ENCODE measurements at places on chromosomes 6 and 20.
A peak's percentile ranks its signal among the peaks of the same experiment; 100 is the strongest.

DNA sequence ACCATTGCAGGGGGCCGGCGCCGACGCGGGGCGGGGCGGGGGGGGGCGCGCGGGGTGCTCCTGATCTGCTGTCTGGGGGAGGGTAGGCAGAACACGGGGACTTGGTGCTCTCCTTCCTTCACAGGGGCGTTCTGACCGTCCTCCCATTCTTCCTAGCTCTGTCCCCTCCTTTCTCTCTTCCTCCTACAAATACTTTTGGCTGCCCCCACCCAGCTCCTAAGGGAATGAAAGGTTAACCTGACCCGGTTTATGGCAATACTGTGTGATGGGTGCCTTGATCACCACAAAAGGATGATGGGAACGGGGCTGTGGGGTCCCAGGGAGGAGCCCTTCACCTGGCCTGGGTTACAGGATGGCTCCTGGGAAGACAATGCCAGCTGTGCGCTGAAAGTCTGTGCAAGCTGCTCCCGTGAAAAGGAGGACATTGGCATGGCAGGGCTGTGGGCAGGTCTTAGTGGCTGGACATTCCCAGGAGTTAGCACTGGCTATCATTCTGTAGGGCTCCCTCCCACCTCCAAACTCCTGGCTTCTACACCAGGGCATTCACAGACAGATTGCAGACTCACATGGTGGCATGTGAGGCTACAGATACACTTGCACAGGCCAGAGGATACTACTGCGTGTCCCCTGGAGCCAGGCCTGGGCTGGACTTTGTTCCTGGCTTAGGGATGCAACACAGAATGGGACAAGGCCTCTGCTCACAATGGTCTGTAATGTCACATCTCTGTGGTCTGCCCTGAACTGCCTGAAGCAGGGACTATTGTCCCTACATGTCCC, 1.9 kb upstream of the TPD52L2 start:
- no peak for DNase-seq

- no peak for DNase-seq
These were observed 3.6 kb upstream of the FOXC1 start for GRCh38 chr6:1605893-1606779.

- DNase-seq: no peak
These were observed 16.5 kb upstream of the MLIP start for GRCh38 chr6:54094786-54095185.

DNA sequence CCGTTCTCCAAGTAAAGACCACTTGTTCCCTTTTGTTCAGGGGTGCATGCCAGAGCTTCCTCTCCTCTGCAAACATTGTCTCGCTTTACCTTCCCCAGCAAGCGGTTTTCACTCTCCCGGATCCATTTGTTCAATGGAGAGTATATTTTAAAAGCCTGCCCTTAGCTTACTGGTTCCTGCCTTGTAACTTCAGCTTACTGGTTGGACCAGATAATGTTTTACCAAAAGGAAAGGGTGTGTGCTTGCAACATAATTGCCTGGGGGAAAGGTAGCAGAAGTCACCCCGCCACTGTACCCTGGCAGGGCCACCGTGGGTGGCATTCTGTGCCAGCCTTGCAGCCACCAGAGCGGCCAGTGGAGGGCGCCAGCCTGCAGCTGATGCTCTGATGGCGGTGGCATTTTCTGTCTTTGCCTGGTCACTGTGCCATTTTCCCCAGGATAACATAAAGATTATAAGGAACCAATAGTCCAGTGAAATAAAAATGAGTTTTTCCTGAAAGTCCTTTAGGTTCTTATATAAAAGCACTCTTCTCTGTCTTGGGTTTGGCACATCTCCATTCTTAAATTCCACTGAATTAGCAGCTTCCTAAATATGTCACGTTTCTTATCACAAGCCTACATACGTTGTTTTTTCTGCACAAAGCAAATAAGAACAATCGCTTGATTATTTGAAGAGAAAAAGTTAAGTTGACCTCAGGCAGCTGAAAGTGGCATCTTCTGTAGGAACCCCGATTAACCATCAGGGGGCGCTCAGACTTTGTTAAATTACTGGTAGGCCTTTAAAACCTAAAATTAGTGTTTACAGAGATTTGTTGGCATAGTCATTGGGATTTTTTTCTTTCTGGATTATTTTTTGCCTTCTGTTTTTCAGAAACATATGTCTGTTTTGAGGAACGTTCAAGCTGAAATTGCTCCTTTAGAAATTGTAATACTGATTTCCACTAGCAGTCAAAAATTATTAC, 67.4 kb upstream of the XRN2 start:
- DNase-seq: peak; percentile 82

GRCh38 chr20:51431321-51431720, 111.2 kb downstream of the NFATC2 start:
- DNase-seq: no peak

- no peak for DNase-seq
These were observed 207.6 kb upstream of the MYLIP start for GRCh38 chr6:15921243-15921642.

GRCh38 chr6:158813032-158813431, 6.1 kb downstream of the EZR start:
- no peak for DNase-seq

DNA sequence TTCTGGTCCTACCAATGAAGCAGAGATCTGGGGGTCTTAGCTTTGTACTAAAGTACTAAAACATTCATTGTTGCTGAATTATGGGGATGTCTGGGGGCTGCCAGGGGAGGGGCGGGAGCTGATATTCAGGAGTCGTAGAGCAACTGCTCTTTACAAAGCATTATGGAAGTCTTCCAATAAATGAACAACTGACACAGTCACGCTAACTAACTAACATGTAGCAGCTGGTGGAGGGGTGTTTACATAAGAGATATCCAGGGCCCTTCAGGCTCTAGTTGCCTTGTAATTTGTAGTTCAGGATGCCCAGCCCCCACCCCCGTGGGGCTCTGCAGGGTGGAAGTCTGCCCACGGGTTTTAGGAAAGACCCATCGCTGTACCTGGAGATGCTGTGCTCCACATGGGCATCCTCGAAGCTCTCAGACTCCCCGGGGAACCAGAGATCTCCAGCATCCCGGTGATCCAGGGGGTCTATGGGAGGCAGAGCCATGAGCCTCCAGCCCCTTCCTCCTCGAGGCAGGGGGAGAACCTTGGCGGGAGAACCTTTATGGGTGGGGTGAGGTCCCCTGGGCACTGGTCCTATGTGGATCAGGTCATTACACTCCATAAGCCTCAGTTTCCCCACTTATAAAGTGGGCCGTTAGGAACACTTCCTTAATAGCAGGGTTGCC, 3.4 kb downstream of the TREM2 start:
- DNase-seq: no peak

GRCh38 chr6:19752746-19753145, 84.4 kb upstream of the ID4 start:
- no peak for DNase-seq

GRCh38 chr20:19460386-19460785, 247.9 kb downstream of the SLC24A3 start:
- DNase-seq: no peak

DNA sequence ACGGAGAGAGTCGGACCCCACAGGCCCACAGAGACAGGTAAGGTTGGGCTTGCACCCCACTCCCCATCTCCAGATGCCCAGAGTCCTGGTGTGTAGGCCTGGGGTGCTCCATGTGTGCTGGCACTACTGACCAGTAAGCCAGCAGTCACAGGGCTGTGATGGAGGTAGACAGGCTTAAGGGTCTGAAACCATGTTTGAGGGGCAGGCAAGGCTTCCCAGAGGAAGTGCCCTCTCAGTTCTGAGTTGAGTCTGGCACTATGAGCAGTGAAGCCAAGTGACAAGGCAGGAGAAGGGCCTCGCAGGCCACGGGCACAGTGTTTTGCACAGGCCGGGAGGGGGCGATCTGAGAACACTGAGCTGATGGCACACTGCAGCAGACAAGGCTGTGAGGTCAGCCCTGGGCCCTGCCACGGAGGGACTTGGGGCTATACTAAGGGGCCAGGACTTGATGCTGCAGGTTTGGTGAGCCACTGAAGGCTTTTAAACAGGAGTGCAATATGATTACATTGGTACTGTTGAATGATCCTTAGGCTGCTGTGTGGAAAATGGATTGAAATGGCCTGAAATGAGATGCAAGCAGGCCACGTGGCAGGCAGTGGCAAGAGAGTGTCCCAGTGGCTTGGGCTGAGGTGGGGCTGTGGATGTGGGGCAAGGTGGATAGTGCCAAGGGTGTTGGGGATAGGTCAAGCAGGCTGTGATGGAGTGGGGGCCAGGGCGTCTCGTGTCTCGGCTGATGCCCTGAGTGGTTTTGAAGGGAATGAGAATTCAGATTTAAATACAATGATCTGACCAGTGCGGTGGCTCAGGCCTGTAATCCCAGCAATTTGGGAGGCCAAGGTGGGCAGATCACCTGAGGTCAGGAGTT, 20.3 kb downstream of the TTBK1 start:
- DNase-seq: peak; percentile 78

- no peak for DNase-seq
These were observed 1272.1 kb upstream of the ADGRB3 start for GRCh38 chr6:67362976-67363375.
